T-helper 1 cell (primary cell): ENCODE measurements at places on chromosomes 13 and 19.
A peak's percentile ranks its signal among the peaks of the same experiment; 100 is the strongest.

DNA sequence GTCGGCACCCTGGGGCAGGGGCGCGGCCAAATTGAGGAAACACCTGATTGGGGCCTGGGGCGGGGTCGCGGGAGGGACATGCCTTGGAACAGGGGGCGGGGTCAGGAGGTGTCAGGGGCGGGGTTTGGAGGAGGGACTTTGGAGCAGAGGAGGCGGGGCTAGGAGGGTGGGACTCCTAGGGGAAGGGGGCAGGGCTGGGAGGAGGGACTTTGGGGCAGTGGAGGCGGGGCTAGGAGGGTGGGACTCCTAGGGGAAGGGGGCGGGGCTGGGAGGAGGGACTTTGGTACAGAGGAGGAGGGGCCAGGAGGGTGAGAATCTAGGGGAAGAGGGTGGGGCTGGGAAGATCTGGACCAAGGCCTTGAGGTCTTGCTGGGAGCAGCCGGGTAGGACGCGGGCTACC lies 21.9 kb downstream of the GRIN2D start:
- peak; percentile 82 for DNase-seq

- no peak for DNase-seq
Measured at GRCh38 chr19:2726904-2727639, 5.9 kb upstream of the DIRAS1 start.

- DNase-seq = peak; percentile 91
Measured at GRCh38 chr19:13833330-13834243, 38.3 kb downstream of the ZSWIM4 start.

GRCh38 chr19:56751078-56751489 lies 79.5 kb upstream of the ZNF835 start:
- no peak for DNase-seq

DNA sequence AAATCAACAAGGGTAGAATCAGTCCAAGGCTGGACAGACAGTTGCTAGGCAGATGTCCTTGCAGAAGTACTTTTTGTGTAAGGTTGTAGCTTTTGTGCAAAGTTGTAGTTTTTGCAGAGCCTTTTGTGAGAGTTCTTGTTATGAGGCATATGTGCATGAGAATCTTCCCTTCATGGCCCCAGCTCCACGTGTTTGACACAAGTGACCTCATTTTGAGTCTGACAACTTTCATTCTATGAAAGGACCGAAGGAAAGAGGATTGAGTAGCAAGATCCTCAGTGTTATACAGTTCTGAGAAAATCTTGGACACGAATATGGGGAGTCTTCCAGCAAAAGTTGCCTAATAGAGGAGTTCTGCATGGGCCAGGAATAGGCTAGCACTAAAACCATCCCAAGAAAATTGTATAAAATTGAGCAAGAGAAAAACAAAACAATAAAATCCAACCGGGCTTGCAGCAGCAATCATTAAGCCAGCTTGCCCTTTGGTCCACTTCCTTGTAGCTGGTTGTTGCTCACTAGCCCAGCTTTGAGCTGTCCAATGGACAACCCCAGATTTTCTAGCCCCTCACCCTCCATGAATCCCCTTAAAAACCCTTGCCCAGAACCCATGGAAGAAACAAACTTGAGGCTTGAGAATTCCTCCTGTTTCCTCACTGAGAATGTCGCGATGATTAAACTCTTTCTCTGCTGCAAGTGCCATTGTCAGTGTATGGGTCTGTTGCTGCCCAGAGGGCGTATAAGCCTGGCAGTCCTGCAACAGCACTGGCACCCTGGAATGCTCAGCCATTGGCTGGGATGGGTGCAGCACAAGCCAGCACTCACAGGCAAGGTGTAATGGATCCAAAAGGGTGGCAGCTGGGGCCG lies 6.5 kb downstream of the EPSTI1 start:
- DNase-seq = no peak

DNA sequence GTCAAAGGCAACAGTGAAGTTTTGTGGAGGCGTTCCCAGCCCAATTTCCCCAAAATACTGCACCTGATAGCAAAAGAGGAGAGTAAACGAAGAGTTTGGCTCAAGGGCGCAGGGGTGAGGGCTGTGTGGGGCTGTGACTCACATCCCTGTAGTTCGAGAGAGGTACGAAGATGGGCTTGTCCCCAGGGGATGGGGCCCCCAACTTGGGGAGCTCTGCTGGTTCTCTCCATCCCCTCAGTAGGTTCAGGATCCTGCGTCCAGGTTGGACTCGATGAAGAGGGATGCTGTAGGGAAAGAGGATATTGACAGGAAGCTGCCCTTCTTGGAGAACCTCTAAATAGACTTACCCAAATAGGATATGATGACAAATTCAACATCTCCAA lies 3.4 kb downstream of the NAPSA start:
- DNase-seq = no peak

DNA sequence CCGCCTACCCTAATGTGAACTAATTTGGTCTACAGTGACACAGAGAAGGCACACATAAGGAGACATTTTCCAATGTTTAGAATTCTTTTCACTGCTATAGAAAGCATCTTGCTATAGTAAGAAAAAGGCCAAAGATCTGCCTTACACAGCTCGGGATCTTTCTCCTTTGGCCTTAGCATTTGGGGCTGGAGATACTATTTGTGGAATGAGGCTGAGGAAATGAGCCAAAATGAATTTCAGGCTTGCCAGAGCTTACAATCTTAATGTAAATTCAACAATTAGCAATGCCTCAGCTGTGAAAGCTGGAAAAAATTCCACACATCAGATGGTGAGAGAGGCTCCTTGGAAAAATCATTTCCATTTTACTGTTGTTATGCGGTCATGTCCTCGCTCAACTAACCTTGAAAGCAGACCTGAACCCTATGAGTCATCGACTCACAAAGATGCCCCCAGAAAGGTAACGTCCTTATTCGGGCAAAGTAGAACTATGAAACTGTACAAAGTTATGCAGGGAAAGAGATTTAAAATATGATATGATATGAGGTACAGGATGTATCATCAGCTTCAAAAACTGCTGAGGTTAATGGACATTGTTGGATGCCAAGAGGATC lies 324.5 kb upstream of the NBEA start:
- no peak for DNase-seq

DNA sequence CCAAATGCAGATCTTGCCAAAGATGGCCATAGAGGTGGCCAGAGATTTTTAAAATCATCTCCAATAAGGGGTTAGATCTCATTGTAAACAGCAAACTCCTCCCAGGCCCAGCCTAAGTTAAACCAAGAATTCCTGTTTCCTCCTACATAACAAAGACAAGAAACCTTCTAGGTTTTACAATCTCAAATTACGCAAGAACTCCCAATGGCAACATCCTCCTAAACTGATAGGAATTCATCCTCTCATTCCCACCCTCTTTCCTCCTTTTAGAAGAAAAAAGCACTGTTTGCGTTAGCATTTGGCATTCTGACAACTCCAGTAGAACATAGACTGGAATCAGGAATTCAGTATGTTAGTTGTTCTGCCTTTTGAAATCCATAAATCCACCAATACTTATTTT lies 14.6 kb downstream of the PROSER1 start:
- DNase-seq = no peak

DNA sequence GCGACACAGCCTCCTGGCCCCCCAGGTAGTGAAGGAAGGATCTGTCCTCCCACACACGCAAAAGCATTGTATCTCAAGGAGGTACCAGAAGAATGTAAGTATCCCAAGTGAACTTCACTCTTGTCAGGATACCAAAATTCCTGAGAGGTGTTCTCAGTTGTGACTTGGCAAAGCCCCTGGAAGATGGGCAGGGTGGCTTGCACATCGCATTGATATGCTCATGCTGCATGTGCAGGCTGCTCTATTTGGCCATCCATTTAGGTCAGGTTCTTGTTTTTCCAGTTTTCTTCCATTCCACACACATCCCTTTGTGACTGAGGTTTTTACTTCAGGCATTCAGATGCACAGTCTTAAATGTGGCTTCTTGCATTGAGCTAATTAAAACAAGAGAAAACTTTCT lies 382.8 kb downstream of the FOXO1 start:
- DNase-seq = no peak

DNA sequence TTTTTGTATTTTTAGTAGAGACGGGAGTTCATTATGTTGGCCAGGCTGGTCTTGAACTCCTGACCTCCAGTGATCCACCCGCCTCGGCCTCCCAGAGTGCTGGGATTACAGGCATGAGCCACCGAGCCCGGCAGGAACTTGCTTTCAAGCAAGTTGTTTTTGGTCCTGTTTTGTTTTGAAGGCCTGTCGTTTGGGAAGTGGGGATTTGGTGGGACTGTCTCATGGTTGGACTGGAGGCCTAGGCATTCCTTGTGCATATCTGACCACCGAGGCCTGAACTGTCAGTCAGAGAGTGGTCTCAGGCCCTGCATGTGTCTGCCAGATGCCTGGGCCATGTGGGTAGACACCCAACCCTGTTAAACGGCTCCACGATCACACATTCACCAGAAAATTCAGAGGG lies 26.3 kb downstream of the UBXN6 start:
- no peak for DNase-seq

GRCh38 chr19:18170714-18171255 lies 2.8 kb upstream of the IFI30 start:
- DNase-seq = no peak

DNA sequence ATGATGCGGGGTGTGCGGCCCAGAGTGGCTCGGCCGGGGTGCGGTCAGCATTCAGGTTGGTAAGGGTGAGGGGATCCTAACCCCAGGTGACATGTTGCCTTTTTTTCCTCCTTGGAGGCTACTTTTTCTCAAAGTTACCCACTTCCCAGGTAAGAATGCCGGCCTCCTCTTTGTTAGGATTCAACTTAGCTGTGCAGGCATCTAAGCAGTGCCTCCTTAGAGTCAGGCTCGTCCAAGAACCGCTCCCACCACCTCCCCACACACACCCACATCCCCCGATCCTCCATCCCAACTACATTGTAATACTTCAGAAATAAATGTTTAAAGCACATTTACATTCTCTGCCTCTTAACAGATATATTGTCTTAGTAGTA lies 733 bp upstream of the ENOX1 start:
- no peak for DNase-seq

GRCh38 chr13:25890671-25891212 lies 161.1 kb downstream of the SHISA2 start:
- DNase-seq = no peak

- DNase-seq = no peak
Measured at GRCh38 chr13:68099631-68100030, 869.5 kb upstream of the PCDH9 start.

DNA sequence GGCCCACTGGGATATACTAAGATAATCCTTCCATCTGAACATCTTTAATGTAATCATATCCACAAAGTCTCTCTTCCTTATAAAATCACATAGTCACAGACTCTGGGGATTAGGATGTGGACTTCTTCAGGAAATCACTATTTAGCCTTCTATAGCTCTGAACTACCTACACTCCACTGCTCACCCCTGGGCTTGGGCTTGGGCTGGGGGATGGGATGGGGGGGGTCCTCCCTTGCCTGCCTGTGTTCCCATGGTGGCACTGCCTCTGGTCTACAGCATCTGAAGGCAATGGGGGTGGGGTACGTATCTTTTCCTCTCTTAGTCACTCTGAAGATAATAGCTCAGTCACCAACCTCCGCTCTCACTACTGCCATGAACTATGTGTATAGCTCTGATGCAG lies 67.8 kb upstream of the SERTM1 start:
- DNase-seq = no peak

- DNase-seq = peak; percentile 68
Measured at GRCh38 chr19:35879770-35880317, 11.5 kb downstream of the APLP1 start.

GRCh38 chr19:55473225-55474012 lies 3.0 kb upstream of the ZNF628 start:
- no peak for DNase-seq

DNA sequence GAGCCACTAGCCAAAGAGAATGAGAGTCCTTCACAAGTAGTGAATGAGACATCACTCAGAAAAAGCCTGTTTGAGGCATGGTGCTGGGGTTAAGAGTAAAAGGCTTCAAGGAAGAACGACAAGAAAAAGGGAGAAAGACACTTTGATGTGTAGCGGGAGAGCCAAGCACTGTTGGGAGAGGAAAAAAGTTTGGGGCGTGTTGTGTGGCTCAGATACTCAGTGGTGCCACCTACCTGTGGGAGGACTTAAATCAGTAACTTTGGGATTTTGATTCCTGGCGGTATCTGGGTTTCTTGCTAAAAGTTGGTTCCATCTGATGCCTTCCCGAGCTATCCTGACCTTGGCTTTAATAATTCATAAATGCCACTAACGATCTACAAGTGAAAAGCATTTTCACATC lies 12.3 kb downstream of the ELSPBP1 start:
- DNase-seq = no peak

DNA sequence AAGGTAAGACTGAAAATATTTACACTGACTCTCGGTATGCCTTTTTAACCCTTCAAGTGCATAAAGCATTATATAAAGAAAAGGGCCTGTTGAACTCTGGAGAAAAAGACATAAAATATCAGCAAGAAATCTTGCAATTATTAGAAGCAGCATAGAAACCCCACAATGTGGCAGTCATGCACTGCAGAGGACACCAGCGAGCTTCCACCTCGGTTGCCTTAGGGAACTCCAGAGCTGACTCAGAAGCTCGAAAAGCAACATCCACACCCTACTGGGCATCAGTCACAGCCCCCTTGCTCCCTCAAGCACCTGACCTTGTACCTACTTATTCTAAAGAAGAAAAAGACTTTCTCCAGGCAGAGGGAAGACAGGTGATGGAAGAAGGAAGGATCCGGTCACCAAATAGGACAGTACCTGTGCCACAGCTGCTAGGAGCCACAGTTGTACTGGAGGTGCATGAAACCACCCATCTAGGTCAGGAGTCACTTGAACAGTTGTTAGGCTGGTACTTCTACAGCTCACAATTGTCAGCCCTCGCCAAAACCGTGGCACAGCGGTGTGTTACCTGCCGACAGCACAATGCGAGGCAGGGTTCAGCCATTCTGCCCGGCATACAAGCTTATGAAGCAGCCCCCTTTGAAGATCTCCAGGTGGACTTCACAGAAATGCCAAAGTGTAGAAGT lies 2.9 kb downstream of the ZNF816 start:
- no peak for DNase-seq

GRCh38 chr19:39154100-39154628 lies 28.6 kb downstream of the PAK4 start:
- no peak for DNase-seq

GRCh38 chr13:98089246-98089645 lies 53.6 kb upstream of the FARP1 start:
- DNase-seq = no peak

- no peak for DNase-seq
Measured at GRCh38 chr19:18013210-18014111, 5.5 kb downstream of the ARRDC2 start.

GRCh38 chr19:41999878-42000208 lies 5.8 kb upstream of the ATP1A3 start:
- no peak for DNase-seq

GRCh38 chr13:113552786-113553434 lies 31.6 kb upstream of the TFDP1 start:
- DNase-seq = no peak

GRCh38 chr19:1418496-1418775 lies 11.1 kb downstream of the DAZAP1 start:
- no peak for DNase-seq

- DNase-seq = no peak
Measured at GRCh38 chr13:42875475-42876269, 94.3 kb downstream of the FAM216B start.

GRCh38 chr13:75345193-75345592 lies 136.8 kb downstream of the TBC1D4 start:
- DNase-seq = no peak

GRCh38 chr19:55284405-55285058 lies 735 bp downstream of the BRSK1 start:
- no peak for DNase-seq
